ENCODE measurements at places on chromosomes 4 and X.

- DNase-seq, result no peak
Measured at GRCh38 chr4:33628296-33628695, 2616.0 kb downstream of the ARAP2 start.

DNA sequence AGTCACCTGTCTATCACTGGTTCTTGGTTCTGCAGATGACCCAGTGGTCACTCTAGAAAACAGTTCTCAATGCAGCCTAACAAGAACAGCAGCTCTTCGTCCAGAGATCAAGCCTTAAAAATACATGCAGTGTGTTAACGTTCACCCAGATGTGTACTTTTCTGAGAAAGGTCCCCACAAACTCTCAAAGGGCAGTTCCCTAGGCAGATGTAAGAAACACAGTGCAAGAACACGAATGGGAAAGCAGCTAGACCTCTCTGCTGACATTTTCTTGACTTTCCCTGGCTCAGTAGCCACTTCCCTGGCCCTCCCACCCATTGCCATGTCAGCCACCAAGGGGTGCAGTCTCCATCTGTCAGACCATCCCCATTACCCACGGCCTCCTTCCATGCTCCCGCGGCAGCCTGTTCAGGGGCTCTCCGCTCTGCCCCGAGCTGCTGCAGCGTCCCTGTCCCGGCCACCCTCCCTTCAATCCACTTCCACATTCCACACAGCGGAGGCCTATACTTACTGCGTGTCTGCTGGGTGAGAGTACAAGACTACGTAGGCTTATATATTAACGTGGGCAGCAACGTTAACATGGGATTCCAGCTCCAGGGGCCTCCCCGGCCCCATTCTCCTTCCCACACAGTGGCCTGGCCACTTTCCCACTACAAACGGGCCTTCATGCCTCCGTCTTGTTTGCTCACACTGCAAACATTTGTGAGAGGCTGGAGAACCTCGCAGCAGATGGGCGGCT, 34.3 kb downstream of the IRF2 start:
- DNase-seq, result no peak

GRCh38 chrX:103585411-103586313, at the start of gene TCEAL4:
TCEAL4 (plus strand) TSS chrX:103585515; CDS start chrX:103586676, 1,161 bp downstream.
- no peak for DNase-seq

GRCh38 chr4:30620711-30621110, 99.5 kb upstream of the PCDH7 start:
- DNase-seq, result no peak

DNA sequence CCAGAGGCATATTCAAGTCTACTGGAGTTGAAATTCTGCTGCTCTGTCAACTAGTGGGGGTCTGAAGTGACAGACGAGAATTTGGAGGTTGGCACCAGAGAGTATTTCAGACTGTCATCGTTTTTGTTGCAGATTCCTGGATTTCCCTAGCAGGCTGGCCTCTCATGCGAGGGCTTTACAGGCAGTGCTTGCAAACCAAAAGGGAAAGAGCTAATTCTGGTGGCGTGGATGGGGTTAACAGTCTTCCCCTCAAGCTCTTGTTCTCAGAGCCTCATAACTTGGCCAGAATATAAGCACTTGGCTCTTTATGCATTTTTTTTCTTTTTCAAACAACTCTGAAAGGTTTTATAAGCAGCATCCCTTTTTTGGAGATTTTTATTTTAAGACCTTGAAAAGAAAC, at the start of gene SPARCL1:
Gene SPARCL1 (minus strand): TSS at position 190 of the 400 bp plus-strand sequence. CDS start 29,802 bp downstream, outside the sequence.
- DNase-seq, result no peak

All from activated CD8-positive, alpha-beta memory T cell treated with anti-CD3 and anti-CD28 coated beads for 1 hour (primary cell).